Hematopoietic multipotent progenitor cell treated with erythropoietin and hydrocortisone succinate and interleukin-3 and kit ligand, for 17 days (in vitro differentiated cells): ENCODE measurements at places on chromosomes 6 and 20.

- DNase-seq, result no peak
These were observed 266.3 kb downstream of the RFPL4B start for GRCh38 chr6:112613410-112613809.

DNA sequence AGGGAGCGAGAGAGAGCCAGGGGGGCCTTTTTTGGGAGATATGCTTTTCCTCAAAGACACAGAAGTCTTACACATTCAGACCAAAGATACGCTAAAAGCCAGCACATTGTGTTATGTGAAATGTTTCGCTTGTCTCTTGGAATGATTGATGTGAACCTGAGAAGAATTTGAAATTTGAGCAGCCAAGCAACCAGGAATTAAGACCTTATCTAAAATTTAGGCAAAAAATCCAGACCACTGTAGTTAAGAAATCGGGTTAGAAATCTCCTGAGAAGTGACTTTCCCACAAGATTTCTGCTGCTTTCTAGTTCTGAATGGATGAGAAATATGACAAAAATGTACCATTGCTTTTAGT is 223.2 kb upstream of the GMDS start:
- no peak for DNase-seq

GRCh38 chr6:39203436-39204159 is 25.7 kb downstream of the KCNK5 start:
- DNase-seq, result peak; percentile 54

DNA sequence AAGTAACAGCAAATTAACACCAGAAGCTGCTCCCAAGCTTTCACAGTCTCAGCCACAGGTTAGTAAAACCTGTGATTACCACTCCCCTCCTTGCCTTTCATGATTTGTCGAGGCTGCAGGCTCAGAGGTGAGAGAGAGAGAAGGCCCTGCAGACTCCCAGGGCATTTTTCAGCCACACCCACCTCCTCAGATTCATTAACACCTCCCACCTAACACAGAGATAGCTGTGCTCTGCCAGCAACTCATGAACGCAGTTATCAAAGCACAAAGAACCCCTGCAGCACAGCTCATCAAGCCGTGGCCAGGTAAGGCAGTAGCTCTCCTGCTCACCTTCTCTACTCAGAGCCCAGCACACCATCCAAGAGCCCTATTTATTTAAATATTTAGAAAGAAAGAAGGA is 27.1 kb downstream of the F13A1 start:
- no peak for DNase-seq

- DNase-seq, result no peak
These were observed 13.4 kb downstream of the RSPO3 start for GRCh38 chr6:127131772-127132376.

DNA sequence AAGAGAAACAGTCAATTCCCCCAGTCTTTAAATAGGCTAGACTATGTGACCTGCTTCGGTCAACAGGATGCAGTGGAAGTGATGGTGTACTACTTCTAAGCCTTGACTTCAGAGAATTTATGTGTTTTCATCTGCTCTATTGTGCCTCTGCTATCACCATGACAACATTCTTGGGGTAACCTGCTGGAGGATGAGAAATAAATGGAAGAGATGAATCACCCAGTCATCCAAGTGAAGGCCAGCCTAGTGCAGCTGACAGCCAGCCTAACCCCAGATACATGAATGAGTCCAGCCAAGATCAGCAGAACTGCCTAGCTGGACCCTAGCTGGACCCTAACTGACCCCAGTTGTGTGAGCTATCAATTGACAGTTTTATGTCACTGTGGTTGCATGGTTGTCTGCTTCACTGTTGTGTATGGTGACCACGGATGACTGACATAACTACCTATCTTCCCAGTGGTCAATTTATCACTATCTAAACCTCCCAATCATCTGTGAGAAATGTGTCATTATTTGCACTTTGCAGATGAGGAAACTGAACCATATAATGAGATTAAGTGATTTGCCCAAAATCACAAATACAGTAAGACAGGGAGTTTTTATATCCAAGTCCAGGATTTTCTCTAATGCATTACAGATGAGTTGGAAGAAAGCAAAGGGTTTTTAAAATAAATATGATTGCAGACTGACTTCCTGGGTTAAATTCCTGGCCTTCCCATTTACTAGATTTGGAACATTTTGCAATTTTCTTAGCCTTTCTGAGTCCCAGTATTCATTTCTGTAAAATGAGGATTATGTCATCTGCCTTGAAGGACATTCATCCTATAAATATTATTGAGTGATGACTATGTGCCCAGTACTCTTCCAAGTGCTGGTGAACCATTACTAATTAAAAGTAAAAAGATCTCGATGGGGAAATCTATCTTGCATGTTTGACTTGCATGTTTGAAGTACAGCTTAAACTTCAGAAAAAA is 136.4 kb upstream of the PLCB4 start:
- no peak for DNase-seq

DNA sequence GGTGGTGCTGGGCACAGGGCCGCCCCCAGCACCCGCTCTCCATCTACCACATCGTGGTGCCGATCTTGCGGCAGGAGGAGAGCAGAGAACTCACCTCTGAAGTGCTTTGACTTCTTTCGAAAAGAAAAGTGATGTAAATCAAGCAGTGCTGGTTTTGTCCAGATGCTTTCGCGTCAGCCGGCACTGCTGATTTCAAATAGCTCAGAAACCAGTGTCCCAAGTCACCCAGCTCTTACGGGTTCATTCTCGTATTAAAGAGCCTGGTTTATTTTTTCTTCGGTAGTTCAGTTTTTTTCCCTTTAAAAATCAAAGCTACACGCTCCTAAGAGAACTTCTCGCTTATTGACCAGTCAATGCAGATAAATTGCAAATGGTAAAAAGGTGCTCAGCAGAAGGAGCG is 32.1 kb downstream of the MYT1 start:
- DNase-seq, result no peak

- DNase-seq, result no peak
These were observed 46.5 kb upstream of the IFNGR1 start for GRCh38 chr6:137265561-137266308.

GRCh38 chr20:57999465-58000111 is 228.9 kb downstream of the ANKRD60 start:
- DNase-seq, result no peak

DNA sequence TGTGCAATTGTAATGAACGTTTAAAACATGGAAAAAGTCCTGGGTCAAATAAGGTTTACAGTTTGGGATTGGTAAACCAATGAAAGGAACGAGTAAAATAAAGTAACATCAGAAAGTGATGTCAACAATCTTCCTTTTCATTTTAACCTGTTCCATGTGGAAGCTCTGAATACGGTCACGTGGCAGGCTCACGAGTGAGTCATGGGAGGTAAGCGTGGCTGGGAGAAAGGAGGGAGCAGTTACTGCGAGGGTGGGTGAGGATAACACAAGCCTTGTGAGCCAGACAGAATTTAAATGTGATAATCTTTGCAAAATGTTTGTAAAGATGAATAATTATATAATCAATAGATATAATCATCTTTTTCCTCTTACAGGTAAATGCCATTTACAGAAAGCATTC is 171.3 kb upstream of the HDAC2 start:
- DNase-seq, result no peak

DNA sequence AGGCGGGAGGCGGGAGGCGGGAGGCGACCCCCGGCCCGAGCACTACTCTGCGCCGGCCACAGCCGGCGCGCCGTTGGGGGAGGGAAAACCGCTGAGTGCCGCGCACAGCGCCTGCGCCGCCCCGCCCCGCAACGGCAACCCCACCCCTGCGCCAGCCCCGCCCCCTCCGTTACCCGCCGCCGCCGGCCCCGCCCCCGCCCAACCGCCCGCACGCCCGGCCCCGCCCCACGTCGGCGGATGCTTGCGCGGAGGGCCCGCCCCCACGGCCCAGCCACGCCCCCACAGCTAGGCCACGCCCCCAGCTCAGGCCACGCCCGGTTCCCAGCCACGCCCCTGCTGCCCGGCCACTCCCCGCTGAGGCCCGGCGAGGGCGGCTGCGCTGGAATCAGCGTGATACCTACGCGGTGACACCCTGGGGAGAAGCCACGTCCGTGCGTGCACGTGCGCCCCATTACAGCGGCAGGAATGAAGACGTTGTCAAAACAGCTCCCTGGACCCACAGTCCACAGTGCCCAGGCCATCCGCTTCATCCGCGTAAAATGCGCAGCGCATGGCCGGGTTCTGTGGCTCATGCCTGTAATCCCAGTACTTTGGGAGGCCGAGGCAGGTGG is at the start of gene TCFL5:
Gene TCFL5, minus strand, starts transcription at position 97 of the 611 bp plus-strand sequence. CDS start 152 bp downstream, outside the sequence.
- peak; percentile 91 for DNase-seq
